Cardiac septum (tissue), 1 donor: ENCODE measurements at places on chromosomes 5 and 9. TPM values are rescaled to one million over a fixed set of nuclear protein-coding genes. Genes with fewer than 3 reads are reported as not detected.

OR1J2 gene
- not detected for total RNA-seq

DMRT3 gene
- 0.16 TPM for total RNA-seq

DNA sequence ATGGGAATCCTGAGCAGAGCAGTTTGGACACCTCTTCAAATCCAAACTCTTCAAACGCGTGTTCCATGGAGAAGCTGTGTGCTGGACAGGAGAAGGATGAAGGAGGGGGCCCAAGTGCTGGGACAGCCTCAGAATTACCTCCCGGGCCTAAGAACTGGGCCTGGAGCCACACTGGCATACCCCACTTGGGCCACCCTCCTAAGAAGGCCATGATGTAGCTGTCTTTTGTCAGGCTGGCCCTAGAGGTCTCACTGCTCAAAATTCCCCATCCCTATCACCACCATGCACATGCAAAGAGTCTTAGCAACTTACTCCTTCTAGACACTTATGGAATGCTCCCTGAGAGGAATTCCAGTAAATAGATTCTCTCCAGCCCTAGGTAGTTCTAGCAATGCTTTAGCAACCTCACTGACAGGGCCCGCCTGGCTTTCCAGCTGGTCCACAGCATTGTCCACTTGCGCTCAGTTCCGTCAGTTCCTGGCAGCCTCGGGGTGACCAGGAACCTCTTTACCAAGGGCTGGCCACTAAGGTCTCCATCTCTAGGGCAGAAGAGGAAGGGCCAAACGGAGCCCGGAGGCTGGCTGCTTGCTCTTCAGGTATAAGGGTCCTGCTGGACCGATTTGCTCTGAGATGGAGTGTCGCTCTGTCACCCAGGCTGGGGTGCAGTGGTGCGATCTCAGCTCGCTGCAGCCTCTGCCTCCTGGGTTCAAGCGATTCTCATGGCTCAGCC lies 75.3 kb downstream of the RGS3 start:
- peak; percentile 41 for DNase-seq

- DNase-seq = no peak
These were observed 40.0 kb upstream of the ARSB start for GRCh38 chr5:79025054-79025472.

GRCh38 chr5:61933787-61934626 lies 372.0 kb upstream of the KIF2A start:
- DNase-seq = no peak

DNA sequence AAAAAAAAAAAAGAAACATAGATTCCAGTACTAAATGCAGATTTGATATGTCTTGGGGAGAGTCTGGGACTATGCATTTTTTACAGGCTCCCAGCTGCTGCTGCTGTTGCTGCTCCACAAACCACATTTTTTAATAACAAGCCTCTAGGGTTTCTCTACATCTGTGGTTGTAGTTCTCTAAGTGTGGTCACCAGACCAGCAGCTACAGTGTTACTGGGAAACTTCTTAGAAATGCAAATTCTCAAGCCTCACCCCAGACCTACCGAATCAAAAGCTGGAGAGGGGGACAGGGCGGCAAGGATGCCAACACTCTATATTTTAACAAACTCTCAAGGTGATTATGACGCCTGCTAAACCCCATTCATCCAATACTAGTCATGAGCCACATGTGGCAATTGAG lies 293.4 kb upstream of the PTGER4 start:
- no peak for DNase-seq

DNA sequence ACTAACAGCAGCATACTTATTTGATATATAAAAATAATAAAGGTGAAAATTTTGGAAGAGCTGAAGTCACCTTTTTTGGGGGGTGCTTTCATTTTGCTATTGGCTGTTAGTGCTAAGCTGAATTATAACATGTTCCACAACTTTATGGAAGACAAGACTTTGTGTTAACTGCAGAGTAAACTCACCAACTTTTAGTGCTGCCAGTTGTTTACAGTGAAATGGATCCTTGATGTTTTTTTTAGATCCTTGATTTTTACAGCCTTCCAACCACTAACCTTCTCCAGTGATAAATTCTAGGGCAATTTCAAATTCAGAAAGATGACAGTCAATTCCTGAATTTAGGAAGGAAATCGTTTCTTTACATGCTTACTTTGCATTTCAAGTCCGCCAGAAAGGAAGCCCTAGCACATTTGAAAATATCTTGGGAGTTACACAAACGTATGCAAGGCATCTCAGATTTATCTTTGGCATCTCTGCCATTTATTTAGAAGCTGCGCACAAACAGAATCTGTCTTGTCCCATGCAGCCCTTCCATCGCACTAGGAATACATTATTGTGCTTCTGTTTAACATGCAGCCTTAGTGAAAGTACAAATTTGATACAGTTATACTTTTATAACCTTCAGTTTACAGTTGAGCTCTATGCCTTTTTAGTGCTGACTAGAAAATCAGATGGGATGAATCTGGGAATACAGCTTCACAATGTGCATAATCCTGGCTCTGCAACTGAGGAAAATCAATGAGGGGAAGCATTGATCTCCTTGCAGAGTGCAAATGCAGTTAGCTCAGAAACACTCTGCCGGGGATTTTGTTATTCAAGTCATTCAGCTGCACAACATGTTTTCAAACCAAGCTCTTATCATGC lies 142.4 kb upstream of the ZNF608 start:
- no peak for DNase-seq

GRCh38 chr5:150488519-150489359 lies 19.2 kb upstream of the NDST1 start:
- DNase-seq = peak; percentile 85
